T-helper 2 cell (primary cell): ENCODE measurements at places on chromosomes 5 and 9.

- DNase-seq = no peak
These were observed 29.3 kb upstream of the UBE2QL1 start for GRCh38 chr5:6419340-6419852.

DNA sequence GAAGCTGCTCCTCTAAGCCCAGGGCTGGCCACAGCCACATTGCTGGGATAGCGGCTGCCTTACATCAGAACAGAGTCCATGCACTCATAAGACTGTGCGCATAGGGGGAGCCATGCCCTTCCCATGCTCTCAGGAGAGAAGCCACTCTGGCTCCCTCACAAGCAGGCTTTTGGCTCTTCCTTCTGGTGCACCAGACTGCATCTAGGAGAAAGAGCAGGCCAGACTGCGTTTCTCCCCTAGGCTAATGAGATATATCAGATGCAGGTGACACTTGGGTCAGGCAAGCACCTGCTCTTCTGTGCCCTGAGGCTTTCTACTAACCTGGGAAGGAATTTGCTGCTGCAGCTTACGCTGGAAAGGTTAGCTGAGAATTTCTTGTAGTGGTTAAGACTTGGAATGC, 43.2 kb upstream of the BRINP1 start:
- no peak for DNase-seq

DNA sequence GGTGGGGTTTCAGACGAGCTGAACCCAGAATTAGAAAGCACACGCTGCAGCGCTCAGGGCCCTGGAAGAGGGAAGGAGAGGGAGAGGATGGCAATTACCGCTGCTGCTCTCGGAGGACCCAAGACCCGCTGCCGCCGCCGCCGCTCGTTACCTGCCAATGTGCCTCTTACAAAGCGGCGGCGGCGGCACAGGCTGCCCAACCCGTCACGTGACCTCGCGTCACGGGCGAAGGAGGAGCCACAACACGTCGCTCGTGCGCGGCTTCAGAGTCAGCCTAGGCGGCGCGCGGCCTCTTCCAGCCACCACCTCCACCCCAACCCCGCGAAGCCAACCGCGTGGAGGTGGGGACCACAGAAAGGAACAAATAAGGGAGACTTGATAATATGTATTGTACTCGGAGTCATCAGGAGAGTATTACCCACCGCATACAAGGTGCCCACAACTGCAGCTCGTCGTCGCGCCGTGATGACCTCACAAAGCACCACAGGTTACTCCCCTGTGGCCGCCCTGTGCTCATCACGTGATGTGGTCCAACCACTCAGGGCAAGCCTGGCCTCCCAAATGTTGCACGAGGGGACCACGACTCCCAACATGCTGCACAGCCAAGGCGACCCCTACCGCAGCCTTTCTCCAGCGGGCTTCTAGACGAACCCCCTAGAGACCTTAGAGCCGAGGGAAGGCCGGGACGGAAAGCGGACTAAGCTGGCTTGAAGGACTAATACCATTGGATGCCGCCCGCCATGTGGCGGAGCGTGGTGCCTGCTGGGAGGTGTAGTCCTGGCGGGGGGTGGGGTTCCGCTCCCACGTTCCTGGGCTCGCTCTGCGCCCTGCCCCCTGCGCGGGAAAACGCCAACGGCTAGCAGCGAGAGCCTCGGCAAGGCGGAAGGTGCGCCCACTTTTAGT, at the start of gene UBAP2:
Gene UBAP2, minus strand, starts transcription at position 161 of the 903 bp plus-strand sequence. CDS start 31,739 bp downstream, outside the sequence.
- DNase-seq = peak; percentile 98

GRCh38 chr9:73549991-73550390, 398.3 kb downstream of the ANXA1 start:
- no peak for DNase-seq
